ENCODE measurements at places on chromosomes 16 and 17.

GRCh38 chr17:68776451-68776850 is 175.3 kb upstream of the FAM20A start:
- ATAC-seq = no peak

- no peak for ATAC-seq
Measured at GRCh38 chr17:70976447-70976846, 807.1 kb downstream of the KCNJ2 start.

GRCh38 chr17:68441070-68441770 is 16.1 kb downstream of the WIPI1 start:
- no peak for ATAC-seq

DNA sequence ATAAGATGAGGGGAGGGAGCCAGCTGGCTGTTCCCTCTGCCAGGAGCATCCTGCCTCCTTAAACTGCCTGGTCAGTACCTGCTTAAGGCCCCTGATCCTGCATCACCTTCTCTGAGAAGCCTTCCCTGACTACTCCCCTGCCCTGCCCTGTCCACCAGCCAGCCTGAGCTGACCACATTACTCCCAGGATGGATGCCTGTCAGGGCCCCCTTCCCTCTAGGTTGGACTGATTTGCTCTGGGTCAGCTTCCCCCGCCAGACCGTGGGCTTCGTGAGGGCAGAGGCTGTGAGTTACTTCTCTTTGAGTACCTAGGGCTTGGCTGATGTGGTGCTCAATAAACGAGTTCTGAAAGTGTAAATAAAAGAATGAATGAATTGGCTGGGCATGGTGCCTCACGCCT is 63.3 kb downstream of the WSB1 start:
- no peak for ATAC-seq

- no peak for ATAC-seq
Measured at GRCh38 chr17:81932333-81932983, 4.6 kb downstream of the PYCR1 start.

- ATAC-seq = no peak
Measured at GRCh38 chr16:48378836-48379235, 6.4 kb downstream of the SIAH1 start.

DNA sequence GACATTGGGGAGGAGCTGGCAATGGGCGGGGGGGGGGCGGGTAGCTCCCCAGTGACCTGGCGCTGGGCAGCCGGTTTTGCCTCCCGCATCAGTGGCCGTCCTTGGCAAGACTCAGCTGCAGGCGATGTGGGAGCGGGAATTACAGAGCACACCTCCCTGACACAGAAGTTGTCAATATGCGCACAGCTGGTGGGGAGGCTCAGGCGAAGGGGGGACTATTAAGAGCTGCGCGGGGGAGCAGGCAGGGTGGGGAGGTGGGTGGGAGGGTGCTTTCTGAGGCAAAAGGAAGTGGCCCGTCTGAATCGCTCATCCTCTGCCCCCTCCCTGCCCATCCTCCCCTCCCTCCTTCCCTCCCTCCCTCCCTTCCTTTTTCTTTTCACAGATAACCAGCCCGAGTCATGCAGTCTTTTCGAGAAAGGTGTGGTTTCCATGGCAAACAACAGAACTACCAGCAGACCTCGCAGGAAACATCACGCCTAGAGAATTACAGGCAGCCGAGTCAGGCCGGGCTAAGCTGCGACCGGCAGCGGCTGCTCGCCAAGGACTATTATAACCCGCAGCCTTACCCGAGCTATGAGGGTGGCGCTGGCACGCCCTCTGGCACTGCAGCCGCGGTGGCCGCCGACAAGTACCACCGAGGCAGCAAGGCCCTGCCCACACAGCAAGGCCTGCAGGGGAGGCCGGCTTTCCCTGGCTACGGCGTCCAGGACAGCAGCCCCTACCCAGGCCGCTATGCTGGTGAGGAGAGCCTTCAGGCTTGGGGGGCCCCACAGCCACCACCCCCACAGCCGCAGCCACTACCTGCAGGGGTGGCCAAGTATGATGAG is 44.0 kb downstream of the SREBF1 start:
- ATAC-seq = peak; percentile 81
